ENCODE measurements at places on chromosomes 5 and 9.

DNA sequence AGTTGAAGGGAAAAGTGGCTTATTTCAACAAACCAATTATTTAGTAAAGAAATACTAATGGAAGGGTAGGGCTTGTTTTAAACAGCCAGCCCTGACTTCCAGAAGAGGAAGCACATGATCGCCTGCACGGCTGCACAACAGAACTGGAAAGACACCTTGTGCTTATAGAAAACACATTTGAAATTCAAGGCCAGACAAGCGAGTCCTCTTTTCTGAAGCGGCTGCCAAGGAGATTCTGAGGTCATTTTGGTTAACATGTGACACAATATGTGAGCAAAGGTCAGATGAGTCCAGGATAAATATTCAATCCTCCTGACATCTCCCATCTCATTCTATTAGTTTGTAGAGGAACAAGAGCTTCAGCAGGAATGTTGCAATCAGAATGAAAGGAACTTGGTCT is 461.4 kb upstream of the ST8SIA4 start:
- DNase-seq: no peak

DNA sequence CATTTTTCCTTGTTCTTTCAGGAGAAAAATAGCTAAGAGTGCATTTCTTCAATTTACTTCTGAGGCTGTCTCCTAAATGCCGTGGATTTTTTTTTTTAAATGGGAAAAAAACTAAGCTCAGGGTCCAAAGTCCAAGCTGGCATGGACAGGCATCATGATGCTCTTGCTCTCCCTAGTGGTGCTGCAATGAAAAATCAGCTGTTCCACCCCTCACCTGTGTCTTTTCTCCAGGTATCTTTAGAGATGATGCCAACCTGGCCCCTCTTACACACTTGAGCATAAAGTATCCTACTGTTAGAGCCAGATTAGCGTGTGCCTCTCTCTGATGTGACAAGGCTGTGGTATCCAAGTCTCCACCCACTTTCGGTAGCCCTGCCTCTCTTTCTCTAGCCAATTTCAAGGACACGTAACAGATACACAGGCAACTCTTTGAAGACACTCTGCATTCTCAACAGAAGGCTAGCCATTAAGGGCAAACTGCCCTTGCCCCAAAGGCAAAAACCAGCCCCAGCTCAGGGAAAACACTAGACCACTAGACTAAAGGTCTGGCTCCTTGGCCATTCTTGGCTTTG is 208.8 kb downstream of the SAXO1 start:
- no peak for DNase-seq

- no peak for DNase-seq
Observed at GRCh38 chr5:34719029-34719428, 62.9 kb downstream of the RAI14 start.

DNA sequence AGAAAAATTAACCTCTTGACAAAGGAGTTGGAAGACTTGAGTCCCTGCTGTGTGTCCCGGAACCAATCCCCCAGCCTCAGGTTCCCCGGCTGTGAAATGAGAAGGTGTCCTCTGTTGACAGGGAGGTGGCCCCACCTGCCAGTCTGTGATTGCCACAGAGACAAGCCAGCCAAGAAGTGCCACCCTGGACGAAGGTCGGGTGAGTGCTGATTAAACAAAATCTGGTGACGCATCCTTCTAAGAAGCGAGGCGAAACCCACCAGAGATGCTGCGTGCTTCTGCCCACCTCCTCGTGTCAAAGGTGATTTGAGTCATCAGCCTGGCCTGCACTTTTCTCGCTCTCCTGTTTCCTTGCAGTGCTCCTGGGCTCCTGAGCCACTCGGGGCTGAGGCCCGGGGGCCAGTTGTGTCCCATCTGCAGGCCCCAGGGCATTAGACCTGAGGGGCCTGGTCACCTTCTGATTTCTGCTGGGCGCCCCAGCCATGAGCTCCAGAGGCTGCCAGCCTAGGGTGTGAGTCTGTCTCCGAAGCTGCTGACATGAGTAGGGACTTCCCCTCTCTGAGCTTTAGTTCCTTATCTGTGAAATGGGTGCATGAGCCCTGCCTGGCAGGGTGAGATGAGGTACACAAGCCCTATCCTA is 28.7 kb downstream of the NEK6 start:
- no peak for DNase-seq

DNA sequence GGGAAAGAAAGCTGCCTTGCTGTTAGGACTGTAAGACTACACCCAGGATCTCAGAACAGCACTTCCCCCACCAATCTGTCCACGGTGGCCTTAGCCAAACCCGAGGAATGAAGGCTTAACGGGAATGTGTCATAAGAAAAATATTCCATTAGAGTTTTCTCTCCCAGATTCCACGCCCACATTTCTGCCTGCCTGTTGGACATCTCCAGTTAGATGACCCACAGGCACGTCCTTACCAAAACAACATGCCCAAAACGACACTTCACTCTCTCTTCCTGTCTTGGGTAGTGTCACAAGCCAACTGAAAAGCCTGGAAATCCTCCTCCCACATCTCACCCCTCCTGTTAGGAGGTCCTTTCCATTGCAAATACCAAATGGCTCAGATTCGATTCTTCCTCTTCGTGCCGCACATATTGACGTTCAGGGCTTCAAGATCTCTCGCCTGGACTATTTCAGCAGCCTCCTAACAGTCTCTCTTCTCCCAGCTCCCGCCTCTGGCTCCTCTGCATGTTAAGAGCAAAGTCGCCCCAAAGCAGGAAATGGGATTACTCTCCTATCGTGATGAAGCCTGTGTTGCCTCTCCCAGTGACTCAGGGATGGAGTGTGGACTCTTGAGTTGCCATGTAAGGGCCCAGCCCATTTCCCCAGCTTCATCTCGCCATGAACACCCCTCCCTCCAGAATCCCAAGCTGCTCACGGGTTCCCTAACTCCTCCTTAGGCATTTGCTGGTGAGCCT is 159.3 kb downstream of the NR3C1 start:
- DNase-seq: no peak

DNA sequence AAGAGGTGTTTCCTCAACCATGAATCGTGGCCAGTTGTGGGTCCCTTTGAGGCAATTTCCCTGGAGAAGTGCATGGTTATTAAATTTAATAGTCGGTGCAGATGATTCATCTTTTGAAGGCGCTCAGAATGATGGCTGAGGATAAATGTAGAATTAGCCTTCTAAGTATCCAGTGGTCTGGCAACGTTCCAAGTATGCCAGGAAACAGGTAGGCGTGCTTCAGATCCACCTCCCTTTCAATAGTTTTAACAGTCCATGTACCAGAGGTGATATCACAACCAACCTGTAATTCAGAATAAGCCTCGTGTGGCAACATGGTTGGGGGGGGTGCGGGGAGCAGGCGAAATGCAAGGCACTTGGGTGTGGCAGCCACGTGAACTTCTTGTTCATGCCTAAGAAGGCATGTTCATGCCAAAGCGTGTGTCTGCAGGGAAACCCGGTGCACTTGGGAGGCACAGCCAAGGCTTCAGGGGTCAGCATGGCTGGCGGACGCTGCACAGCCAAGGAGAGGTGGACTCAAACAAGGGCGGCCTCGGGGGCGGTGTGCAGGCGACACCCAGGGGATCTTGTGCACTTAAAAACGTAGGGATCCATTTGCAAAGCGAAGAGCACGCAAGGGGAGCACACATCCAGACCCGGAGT is 5.2 kb upstream of the NKD2 start:
- no peak for DNase-seq
